ENCODE measurements at places on chromosomes 4 and X.

DNA sequence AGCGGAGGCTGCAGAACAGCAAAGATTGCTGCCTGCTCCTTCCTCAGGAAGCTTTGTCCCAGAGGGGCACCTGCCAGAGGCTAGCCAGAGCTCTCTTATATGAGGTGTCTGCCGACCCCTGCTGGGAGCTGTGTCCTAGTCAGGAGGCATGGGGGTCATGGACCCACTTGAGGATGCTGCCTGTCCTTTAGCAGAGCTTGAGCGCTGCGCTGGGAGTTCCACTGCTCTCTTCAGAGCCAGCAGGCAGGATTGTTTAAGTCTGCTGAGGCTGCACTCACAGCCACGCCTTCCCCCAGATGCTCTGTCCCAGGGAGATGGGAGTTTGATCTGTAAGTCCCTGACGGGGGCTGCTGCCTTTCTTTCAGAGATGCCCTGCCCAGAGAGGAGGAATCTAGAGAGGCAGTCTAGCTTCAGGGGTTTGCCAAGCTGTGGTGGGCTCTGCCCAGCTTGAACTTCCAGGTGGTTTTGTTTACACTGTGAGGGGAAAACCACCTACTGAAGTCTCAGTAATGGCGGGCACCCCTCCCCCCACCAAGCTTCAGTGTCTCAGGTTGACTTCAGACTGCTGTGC lies 10.9 kb downstream of the DCK start:
- peak; percentile 9 for DNase-seq

- no peak for DNase-seq
Measured at GRCh38 chr4:1405636-1406393, 427 bp downstream of the NKX1-1 start.

- DNase-seq, result no peak
Measured at GRCh38 chr4:165514739-165515138, 135.9 kb downstream of the CPE start.

- DNase-seq, result no peak
Measured at GRCh38 chr4:116143198-116143597, 942.2 kb downstream of the TRAM1L1 start.

DNA sequence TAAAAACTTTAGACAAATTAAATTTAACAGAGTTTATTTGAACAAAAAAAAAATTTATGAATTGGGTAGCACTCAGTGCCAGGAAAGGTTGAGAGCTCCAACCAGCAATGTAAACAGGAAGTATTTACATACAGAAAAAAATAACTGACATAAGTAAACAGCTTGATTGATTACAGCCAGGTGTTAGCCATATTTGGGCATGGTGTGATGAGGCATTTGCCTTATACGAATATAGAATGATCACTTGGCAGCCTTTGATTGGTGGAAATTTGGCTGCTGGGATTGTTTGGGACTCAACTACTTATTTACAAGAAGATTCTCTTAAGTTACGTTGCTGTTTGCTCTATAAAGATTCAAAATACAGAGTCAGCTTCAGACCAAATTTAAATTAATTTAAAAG lies 172.0 kb downstream of the ADAM29 start:
- DNase-seq, result no peak

GRCh38 chrX:74160358-74160757 lies 143.6 kb upstream of the ZCCHC13 start:
- DNase-seq, result no peak

DNA sequence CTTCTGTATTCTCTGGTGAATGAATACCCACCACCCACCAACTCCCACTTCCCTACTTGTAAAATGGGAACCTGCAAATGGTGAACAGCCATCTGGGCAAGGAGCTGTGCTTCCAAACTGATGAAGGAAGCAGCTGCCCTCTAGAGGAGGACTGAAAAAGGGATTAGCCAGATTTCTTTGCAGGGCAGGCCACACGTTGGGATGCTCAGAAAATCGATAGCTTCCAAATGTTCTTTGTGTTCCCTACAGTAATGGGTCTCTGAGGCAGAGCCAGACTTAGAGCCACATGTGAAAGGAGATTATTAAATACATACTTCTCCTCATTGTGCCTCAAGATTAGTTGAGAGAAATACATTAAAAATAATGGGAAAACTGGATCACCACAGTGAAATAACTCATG lies 39.3 kb upstream of the LPAR4 start:
- DNase-seq, result peak; percentile 44

GRCh38 chr4:127124919-127125318 lies 507.8 kb upstream of the INTU start:
- DNase-seq, result peak; percentile 41

DNA sequence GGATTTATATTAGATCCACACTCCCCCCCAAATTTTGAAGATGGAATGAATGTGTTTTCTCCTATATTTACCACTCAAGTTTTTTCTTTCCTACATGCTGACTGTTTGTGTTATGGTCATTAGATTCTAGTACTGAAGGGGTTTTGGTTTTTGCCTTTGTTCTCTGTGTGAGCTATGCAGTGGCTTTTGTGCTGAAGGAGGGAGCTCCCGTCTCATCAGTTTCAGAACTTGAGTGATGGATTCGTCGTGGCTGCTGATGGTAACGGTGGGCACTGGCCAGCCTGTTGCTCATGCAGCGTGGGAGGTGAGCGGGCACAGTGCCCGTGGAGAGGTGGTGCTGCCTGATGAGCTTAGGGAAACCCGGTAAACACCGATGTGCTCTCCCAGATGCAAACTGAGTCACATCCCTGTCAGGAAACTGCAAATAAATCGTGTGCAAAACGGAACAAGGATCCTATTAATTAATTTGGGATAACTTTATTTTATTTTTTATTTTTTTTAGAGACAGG lies 101.5 kb downstream of the SORBS2 start:
- DNase-seq, result no peak

DNA sequence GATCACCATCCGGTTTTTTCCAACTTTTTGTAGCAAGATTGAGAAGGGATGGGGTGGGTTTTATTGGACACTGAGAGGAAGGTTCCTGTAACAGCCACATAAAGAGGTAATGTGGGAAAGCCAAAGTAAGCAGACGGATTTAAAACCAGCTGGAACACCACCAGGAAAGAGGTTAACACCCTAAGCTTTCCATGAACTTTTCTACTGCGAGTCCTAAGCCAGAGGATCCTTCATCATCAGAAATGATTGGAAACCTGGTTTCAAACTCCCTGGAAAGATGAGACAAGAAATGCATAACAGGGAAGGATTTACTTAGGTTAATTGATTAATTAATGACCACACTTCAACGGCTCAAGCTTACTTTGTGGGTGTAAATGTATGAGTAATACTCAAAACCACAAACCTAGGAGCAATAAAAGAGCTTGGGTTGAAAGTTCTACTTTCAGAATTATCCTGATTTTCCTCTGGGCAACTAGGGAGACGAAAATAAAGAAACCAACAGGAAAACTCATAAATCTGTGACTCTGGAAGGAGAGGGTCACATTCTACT lies 91.5 kb downstream of the COX18 start:
- DNase-seq, result no peak

DNA sequence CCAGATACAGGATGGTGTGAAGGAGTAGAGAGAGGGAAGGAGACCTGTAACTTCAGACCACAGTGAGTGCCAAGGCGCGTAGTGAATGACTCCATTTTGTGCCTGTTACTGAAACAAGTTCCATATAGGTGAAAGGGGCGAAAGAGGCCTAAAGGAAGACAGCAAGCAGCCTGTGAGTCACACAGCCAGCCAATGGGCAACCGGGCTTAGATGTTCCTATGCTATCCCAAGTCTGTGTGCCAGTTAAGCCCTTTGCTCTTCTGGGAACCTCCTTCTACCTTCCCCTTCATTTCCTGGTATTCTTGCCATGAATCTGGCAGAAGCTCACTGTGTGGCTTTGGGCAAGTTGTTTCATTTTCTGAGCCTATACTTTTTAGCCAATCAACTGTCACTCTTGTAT lies 161.8 kb upstream of the LDB2 start:
- DNase-seq, result no peak

DNA sequence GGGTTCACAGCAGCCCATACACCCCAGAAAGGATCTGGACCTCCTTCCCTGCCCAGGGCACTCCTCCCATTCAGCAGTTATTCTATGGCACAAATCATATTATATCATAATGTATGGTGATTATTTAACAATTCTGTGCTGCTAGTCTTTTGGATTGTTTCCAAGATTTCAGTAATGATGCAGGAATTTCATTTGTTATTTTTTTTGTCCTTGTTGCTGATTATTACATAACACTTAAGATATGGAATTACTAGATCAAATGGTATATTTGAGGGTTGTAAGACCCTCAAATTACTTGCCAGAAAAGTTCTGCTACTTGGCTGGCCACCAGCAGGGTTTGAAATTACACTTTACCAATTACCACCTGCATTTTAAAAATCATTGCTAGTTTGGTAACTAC lies 36.4 kb downstream of the QDPR start:
- peak; percentile 43 for DNase-seq

- no peak for DNase-seq
Measured at GRCh38 chrX:92260102-92260501, 480.9 kb downstream of the PCDH11X start.

GRCh38 chr4:173051716-173052115 lies 116.9 kb upstream of the GALNT7 start:
- DNase-seq, result peak; percentile 37

GRCh38 chrX:132425744-132426318 lies 63.0 kb downstream of the MBNL3 start:
- no peak for DNase-seq

DNA sequence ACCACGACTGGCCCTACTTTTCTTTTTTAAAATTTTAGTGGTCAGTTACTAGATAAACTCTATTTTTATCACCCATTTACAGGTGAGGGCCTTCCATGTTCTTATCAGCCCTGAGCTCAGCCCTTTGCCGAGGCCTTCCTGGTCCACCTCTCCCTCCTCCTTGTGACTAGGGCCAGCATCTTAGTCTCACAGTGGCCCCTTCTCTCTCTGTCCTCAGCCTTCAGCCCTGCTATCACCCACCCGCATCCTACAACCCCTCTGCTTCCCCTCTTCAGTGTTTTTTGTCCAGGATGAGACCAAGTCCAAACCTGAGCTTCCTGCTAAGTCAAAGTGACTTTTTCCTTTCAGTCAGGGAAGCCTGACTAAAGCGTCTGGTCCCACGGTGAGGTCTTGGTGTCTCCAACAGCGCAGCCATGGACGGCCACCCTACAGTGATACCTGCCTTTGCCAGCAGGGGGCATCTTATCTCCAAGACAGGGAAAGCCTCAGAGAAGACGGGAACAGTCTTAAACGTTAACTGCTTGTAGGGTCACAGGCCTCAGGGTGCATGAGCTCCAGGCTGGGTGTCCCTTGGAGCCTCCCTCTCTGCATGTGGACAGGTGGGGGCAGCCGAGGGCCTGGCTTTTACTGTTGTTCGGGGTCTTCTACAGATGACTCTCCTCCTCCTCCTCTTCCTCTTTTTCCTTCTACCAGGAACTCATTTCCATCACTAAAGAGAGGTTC lies 11.7 kb upstream of the GAGE10 start:
- DNase-seq, result peak; percentile 31

DNA sequence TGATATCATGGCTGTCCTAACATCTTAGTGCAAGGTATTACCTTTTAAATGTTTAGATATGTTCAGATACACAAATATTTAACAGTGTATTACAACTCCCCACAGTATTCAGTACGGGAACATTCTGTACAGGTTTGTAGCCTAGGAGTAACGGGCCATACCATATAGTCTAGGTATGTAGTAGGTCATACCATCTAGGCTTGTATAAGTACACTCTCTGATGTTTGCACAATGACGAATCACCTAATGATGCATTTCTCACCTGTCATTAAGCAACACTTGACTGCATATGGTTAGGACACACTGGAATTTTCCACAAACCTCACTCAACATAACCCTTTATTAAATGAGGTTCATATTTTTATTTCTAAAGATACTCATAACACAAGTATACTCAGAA lies 67.7 kb downstream of the THOC2 start:
- peak; percentile 1 for DNase-seq

- peak; percentile 91 for DNase-seq
Measured at GRCh38 chrX:155767051-155767875, 113.9 kb upstream of the VAMP7 start.

- DNase-seq, result peak; percentile 44
Measured at GRCh38 chr4:22688236-22688635, 4.5 kb upstream of the GBA3 start.

DNA sequence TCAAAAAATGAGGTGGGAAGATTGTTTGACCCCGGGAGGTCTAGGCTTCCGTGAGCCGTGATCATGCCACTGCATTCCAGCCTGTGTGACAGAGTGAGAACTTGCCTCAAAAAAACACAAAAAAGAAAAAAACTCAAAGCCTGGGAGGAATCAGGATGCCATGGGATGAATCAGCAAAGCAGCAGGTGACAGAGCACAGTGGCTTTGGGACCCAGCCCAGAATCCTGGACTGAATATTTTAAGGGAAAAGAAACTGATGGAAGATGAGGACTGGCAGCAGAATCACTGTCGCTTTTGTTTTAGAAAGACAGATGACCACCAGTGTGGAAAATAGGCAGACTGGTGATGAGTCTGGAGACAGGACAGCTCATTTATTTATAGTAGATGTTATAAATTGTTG lies 16.6 kb downstream of the S100G start:
- peak; percentile 73 for DNase-seq

DNA sequence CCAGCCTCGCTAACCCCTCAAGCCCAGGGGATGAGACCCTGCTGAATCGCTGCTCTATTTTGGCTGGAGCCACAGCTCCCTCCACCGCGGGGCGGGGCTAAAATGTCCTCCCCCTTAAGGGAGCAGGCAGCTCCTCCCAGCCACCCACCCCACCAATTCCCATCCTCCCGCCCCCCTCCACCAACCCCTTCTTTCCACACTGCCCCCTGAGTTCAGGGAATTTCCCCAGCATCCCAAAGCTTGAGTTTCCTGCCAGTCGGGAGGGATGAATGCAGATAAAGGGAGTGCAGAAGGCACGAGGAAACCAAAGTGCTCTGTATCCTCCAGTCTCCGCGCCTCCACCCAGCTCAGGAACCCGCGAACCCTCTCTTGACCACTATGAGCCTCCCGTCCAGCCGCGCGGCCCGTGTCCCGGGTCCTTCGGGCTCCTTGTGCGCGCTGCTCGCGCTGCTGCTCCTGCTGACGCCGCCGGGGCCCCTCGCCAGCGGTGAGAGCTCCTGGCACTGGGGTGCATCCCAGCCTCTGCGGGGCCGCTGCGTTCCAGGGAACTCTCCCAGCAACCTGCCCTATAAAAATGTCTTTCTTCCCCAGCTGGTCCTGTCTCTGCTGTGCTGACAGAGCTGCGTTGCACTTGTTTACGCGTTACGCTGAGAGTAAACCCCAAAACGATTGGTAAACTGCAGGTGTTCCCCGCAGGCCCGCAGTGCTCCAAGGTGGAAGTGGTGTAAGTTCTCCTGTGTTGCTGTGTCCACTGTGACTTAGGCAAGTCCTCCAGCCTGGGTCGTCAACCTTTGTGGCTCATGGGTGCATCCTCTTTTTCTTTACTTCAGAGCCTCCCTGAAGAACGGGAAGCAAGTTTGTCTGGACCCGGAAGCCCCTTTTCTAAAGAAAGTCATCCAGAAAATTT lies at the start of gene CXCL6:
CXCL6 (plus strand) TSS at position 306 of the 907 bp plus-strand sequence; CDS start at position 379, 73 bp downstream.
- no peak for DNase-seq

GRCh38 chr4:106893395-106893881 lies 142.7 kb downstream of the DKK2 start:
- DNase-seq, result no peak

DNA sequence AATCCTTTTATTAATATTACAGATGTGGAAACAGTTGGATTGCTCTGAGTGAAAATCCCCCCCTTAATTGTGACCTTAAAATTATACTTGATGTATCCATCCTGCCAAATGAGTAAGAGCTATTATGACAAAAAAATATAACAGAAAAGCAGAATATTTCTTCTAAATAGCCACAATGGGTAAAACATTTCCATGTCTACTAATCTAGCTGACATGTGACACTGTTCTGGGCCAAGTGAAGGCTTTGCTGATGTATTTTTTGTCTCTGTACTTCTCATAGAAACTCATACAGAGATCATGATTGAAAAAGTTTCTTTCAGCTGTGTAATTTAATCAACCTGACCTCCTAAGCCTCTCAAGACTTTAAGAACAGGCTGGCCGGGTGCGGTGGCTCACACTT lies 569.1 kb upstream of the ZFP42 start:
- no peak for DNase-seq

All from fibroblast of upper back skin (primary cell).